Stimulated activated CD4-positive, alpha-beta T cell treated with anti-CD3 and anti-CD28 coated beads, Interleukin-4, amount 100 ng/mL, for 4 hours (primary cell): ENCODE measurements at places on chromosomes 4 and X.

GRCh38 chr4:184510401-184510800 is 36.1 kb upstream of the IRF2 start:
- DNase-seq = no peak

DNA sequence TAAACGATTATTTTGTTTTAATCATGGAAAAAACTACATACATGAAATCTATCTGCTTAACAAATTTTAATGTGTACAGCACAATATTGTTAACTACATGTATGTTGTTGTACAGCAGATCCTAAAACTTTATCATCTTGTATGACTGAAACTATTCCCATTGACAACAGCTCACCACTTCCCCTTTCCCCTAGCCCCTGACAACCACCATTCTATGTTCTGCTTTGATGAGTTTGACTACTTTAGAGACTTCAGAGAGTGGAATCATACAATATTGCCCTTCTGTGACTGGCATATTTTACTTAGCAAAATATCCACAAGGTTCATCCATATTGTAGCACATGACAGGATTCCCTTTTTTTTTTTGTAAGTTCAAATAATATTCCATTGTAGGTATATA is 185.9 kb downstream of the CFAP299 start:
- no peak for DNase-seq

- DNase-seq = no peak
Observed at GRCh38 chrX:37553476-37553875, 18.0 kb upstream of the LANCL3 start.

DNA sequence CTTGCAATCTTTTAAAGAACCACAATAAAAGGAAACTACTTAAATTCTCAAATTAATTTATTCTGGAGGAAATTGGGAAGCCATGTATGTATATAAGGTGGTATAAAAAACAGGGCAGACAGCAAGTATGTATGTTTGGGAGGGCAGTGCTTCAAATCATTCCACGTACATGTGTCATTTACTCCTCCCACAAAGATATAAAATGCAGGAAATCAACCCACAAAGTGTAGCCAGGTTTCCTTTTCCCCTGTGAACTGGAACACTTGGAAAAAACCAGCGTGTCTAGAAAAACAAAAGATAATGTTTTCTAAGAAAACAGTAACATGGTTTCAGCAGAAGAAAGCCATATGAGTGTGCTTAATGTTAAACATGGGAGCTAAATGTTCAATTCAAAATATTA is 156.7 kb upstream of the FAM47A start:
- DNase-seq = no peak

DNA sequence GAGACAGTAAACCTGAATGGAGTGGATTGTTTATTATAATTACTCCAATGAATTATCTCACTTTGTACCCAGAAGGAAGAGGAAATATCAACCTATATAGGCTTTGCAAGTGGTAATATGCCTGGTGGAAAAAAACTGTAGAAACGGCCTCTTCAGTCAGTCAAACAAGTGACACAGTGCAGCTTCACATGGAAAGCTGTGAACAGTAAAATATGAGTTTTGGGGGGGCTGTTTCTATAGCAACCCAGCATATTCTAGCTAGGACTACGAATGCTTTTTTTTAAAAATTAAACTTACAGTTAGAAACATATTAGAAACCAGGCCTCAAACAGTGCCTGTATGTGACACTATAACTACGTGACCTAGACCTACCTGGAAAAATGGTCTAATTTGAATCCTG is 150.1 kb downstream of the PPP1R2C start:
- DNase-seq = no peak

DNA sequence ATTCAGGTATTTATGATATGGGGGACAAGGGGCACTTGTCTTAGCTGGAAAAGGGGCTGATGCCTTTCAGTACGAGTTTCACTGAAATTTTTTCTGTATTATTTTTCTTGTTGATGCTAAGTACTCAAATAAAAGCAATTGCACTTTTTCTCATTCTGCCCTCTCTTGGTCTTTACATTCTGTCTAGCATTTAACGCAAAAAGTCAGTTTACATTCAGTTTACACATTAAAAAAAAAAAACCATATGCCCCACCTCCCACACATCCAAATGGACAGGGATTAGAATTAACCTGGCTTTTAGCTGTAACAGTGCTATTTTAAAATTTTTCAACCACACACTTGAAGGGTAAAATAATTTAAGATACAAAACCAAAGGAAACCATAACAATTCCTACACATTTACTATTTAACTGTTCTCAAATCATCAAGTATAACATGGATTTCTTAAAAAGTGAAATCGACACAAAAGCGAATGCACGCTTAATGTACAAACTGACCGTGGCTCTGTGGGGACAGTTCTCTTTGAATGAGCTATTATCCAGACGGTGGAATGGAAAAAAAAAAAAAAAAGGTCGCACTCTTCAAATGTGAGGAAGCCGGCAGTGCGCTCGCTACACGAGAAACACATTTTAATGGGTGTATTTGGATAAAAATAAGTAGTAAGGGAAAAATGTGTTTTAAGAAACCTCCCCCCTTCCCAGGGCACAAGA is 1.4 kb downstream of the AMMECR1 start:
- no peak for DNase-seq

- DNase-seq = no peak
Observed at GRCh38 chrX:69138118-69138390, 27.2 kb downstream of the PJA1 start.

DNA sequence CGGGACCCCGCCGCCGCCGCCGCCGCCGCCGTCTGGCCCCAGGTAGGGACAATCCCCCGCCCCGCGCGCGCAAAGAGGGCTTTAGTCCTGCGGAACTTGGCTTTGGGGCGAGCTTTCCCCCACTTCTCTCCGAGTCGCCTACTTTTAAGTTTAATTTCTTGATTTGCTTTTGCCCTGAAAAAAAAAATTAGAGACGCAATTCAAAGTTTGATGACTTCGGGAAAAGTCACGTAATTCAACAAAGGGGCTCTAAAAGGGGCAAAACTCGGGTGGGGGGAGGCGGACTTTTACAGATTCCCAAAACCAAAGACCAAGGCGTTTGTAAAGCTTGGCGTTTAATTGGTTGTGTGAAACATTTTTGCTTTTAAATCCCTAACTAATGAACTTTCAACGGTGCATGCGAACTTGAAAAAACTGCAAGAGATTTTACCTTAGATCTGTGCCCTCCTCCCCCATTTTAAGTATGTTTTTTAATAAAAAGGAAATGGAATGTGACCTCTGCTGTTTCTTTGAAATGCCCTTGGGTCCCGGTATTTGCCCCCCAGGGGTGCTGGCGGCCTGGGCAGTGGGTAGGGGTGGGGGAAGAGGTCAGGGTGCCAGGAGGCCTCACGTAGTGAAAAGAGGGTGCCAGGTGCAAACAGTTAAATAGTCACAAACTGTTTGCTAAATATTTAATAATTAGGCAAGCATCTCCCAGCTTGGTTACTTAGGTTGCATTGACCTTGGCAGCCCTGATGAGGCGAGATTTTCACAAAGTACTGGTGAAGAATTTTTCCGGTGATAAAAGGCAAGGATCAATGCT is 209.7 kb downstream of the NWD2 start:
- no peak for DNase-seq

- DNase-seq = no peak
Observed at GRCh38 chr4:41120297-41121217, 93.8 kb downstream of the APBB2 start.

DNA sequence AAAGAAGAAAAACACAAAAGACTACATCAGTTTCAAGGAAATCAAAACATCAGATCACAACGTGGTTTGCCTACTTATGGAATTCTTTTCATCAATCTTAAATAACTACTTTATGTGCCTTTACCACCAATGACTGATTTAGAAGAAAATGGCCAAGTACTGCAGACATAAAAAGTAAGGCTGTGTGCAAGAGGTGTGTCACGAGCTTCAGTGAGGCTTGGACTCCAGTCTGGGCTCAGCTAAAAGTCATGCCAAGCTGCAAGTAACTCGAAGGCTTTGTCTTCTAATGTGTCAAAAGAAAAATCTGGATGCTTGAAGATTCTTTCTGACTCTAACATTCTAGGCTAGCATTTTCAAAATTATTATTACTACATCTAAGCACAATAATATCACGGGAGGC is 17.0 kb downstream of the PRSS12 start:
- DNase-seq = no peak

DNA sequence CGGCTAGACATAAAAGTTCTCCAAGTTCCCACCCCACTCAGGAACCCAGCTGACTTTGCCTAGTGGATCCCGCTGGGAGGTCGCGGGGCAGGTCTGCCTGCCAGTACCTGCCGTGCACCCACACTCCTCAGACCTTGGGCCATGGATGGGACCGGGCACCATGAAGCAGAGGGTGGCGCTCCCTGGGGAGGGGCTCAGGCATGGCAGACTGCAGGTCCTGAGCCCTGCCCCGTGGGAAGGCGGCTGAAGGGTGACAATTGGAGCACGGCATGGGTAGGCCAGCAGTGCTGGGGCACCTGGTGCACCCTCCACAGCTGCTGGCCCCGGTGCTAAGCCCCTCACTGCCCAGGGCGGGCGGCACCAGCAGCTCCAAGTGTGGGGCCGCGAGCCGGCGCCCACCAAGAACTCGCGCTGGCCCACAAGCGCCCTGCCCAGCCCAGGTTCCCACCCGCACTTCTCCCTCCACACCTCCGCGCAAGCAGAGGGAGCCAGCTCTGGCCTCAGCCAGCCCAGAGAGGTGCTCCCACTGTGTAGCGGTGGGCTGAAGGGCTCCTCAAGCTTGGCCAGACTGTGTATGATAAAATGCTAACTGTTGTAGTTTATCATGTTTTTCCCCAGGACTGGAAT is 63.1 kb downstream of the UGT2A2 start:
- DNase-seq = no peak

DNA sequence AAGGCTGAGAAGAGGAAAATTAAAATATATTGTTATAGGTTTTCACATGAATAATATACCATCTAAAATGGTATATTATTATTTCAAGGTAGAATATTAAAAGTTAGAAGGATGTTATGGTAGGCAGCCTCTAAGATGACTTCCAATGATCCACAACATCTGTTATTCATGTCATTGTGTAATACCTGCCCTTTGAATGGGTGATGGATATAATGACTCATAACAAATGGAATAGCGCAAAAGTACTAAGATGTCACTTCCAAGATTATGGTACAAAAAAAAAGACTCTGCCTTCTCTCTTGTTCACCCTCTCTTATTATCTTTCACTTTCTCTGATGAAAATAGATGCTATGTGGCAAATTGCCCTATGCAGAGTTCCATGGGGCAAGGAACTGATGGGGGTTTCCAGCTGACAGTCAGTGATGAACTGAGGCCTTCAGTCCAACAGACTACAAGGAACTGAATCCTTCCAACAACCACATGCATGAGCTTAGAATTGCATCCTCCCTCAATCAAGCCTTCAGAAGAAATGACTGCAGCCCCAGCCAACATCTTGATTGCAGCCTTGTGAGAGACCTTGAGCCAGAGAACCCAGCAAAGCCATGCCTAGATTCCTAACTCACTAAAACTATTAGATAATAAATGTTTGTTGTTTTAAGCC is 57.7 kb downstream of the HS6ST2 start:
- DNase-seq = no peak

- no peak for DNase-seq
Observed at GRCh38 chrX:110041980-110042379, 39.1 kb downstream of the TMEM164 start.

GRCh38 chr4:83109480-83110222 is 4.9 kb downstream of the PLAC8 start:
- DNase-seq = peak; percentile 44

DNA sequence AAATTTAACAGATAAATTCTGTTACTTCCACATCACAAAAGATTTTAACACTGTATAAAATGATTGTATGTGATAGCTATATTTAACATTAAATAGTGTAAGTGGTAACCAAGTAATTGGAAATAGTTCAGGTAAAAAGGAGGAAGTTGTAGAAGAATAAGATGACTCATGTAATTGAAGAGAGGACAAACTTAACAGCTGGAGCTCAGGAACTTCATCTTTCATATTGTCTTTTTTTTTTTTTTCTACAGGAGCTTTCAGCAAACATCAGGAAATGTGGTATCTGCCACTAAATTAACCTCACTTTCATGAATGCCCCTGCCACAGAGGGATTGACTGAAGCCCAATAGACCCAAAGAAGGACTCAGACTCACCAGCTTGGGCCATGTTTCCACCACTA is 188.4 kb upstream of the VEGFC start:
- no peak for DNase-seq

DNA sequence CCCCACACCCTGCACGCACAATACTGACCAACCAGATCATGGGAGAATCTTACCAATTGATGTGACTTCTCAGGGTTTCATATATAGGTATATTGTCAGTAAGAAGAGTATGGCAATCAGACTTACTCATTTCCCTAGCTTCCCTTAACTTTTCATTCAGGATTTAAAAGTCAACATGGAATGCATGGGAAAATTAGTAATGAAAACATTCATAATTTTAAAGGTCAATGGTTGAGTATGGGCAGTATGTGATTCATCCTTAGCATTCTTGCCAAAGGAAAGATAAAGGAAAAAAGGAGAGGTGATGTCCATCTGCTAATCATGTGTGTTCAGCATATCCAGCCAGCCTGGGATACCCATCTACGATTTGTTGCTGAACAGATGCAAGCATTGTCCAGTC is 4.0 kb downstream of the DIPK2B start:
- DNase-seq = no peak

GRCh38 chrX:30892591-30892990 is 3.5 kb upstream of the TAB3 start:
- no peak for DNase-seq

GRCh38 chr4:186902361-186902760 is 178.7 kb upstream of the FAT1 start:
- DNase-seq = no peak

DNA sequence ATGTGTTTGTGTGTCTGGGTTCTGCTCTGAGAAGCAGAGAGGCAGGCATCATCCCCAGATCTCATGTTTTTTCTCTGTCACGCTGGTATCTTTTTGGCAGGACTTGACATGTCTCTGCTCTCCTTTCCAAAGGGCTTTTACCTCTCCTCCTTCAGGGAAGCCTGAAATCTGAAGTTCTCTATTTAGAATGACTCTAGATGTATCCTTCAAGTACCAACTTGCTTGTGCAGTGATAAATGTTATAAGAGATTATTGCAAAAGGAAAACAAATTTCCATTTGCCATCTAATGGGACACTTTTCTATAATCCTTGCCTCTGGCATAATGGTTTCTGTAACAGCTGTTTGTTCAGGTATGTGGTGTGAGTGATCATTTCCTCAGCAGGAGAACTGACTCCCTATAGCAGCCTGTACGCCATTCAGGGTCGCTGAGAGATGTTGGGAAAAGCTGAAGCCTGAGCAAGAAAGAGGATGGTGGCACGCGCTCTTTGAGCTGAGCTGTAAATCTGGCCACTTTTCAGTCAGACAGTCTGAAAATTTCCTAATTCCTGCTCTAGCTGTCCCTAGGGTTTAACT is 72.5 kb downstream of the CNGA2 start:
- DNase-seq = no peak

- no peak for DNase-seq
Observed at GRCh38 chr4:56272927-56273326, 114.4 kb downstream of the AASDH start.

DNA sequence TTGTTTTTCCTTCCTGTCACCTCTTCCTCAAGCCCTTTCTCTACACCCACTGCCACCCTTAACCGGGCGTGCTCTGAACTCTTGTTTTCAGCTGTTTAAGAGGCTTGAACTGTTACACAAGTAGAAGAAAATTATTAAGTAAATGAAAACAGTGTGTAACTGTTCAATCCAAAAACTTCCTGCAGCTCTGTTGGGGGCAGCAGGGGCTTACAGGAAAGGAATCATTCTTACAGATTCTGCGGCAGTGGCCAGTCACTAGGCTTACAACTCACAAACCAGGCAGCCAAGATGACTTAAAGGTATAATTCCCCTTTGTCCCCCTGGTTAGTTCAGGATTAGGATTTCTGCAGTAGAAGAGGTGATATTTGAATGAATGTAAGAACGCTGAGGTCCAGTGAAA is 70.2 kb upstream of the ETNPPL start:
- DNase-seq = no peak

- DNase-seq = no peak
Observed at GRCh38 chrX:41522081-41522480, 74.9 kb downstream of the NYX start.
